ENCODE measurements at places on chromosomes 1 and 21.

- no peak for DNase-seq
These were observed 1.4 kb upstream of the PLEKHN1 start for GRCh38 chr1:964691-965525.

DNA sequence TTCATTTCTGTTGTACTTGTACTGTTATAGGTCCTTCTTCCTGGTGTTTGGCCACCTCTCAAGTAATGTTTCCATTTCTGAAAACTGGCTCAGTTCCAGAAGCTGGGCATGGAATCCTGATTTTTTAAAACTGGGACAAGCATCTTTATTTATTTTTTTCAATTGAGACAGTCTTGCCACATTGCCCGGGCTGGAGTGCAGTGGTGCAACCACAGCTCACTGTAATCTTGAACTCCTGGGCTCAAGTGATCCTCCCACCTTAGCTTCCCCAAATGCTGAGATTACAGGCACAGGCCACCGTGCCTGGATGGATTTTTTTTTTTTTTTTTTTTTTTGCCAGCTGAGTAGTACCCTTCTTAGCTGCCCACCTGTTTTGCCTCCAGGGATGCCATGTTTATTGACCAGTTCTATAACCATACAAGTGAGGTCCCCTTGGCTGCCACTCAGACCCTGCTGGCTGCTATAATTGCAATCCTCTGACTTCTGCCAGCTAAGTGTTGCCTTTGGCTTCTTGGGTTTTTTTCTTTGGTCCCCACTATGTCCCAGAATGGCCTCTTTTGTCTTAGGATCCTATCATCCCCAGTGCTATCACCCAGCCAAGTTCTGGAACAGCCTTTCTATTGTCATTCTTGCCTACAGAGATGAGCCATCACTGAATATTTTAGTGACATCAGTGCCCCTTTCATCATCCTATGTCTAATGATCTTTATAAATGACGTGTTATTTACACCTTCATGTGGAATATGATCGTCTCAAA, 3.9 kb upstream of the DIP2A start:
- no peak for DNase-seq

DNA sequence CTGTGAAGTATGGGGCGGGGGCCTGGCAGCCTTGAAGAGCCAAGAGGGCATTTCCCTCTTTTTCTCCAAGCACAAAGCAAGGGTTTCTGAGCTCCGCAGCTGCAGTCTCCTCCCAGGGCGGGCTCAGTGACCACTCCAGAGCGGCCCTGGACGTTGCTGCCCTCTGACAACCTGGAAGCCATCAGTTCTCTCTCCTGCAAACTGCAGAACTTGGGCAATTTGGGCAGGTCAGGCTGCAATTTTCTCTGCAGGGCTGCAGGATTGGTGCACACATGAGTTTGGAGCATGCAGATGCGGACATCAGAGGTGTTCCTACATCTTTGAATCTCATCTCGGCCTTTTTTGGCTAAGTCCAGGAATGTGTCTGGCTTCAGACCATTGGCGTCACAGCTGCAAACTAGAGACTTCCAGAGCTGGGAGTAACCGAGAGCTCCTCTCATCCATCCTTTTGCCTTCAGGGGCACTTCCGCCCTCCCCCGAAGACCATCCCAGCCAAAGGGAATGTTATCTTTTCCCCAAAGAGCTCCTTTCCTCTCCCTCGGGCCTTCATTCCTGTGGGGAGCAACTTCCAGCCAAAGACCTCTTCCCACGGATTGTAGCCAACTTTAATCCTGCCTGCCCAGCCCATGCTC, 139.6 kb upstream of the WNT4 start:
- no peak for DNase-seq

GRCh38 chr21:42560517-42561179, 47.0 kb downstream of the SLC37A1 start:
- no peak for DNase-seq

- no peak for DNase-seq
These were observed 33.1 kb downstream of the PTP4A2 start for GRCh38 chr1:31905093-31905509.

GRCh38 chr21:36237441-36237840, 80.8 kb downstream of the DOP1B start:
- no peak for DNase-seq

DNA sequence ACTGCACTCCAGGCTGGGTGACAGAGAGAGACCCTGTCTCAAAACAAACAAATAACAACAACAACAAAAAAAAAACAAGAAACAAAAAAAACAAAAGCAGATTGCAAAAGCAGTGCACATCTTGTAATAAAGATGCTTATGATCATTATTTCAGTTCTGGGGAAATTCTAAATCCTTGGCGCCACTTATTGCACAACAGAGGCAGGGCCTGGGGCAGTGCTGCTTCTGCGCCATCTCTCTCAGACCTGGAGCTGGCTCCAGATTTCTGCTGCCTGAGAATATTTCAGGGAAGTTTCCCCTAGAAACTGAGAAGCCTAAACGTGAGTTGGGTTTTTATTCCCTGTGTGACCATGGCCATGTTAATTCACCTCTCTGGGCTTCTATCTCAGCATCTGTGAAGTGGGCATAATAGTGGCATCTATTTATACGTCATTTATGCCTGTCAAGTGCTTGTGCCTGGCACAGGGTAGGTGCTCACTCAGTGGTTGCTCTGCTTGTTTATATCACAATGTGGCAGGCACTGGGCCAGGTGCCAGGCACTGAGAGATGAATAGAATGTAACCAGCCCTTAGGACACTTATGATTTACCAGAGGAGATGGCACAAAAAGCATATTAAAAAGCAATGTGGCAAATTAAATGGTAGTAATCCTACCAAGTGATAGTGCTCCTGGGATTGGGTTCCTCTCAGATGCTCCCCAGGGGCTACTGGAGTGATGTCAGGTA, 67.9 kb downstream of the MDM4 start:
- DNase-seq, result no peak

DNA sequence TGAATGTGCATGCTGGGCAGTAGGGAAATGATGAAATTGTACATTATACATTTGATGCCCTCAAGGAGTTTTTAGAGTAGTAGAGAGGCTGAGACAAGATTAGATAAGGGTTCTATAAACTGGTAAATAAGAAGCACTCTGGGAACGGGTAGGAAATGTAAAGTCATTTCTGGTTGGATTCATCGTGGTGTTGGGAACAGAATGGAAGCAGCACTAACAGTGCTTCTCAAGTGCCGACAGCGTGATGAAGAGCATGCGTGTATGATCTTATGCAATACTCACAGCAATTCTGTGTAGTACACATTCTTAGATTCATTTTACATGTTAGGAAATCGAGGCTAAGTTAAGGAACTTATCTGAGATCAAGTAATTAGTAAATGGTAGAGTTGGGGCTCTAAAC, 45.9 kb downstream of the GPR88 start:
- DNase-seq, result no peak

DNA sequence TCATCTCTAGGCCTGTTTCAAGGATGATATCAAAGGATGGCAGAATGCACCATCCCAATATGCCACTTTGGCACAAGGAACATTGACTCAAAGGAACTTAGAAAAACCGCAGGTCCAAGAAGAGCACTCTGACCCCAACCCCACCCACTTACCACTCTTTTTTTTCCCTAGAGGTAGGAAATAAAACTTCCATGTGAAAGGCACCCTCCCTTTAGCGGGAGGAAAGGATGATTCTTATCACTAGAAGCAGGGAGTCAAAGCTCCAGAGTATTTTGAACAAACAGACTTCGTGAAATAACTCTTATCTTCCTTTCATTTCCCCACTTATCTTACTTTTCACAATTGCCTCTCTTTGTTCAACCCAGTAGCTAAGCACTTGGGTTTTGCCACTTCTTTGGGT, 22.2 kb downstream of the PSMG1 start:
- DNase-seq, result no peak

GRCh38 chr1:220983877-220984635, 104.8 kb downstream of the HLX start:
- no peak for DNase-seq

GRCh38 chr1:14136152-14136763, 436.3 kb downstream of the PRDM2 start:
- no peak for DNase-seq

- no peak for DNase-seq
These were observed 35.9 kb upstream of the ZRANB2 start for GRCh38 chr1:71116729-71117128.

DNA sequence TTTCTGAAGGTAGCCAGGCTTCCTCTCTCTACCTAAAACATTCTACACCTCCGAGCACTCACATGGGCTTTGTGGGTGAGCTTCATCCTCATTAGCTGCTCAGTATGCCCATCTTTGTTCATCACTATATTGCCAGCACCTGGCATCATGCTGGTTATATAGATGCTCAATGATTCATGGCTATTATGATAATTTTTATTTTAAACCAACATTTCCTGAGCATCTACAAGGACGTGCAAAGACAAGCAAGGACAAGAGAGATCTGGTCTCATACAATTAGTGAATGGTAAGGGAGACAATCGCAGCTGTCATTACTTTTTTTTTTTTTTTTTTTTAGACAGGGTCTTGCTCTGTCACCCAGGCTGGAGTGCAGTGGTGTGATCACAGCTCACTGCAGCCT, 11.3 kb upstream of the QSOX1 start:
- DNase-seq, result no peak

DNA sequence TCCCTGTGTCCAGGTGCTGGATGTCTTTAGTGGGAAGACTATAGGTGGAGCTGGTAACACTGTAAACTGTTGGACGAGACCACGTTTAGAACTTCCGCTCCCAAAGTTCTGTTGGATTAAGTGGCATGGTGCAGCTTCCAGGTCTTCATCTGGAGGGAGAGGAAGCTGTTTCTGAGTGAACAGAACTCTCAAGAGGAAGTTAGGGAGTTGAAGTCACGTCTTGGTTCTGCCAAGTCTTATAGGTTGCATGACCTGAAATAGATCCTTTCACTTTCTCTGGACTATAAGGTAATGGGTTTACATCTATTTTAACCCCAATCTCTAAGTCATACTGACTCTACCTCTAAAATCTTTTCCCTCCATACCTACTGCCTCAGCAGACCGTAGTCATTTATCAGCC, 97.4 kb upstream of the TNR start:
- DNase-seq, result no peak

DNA sequence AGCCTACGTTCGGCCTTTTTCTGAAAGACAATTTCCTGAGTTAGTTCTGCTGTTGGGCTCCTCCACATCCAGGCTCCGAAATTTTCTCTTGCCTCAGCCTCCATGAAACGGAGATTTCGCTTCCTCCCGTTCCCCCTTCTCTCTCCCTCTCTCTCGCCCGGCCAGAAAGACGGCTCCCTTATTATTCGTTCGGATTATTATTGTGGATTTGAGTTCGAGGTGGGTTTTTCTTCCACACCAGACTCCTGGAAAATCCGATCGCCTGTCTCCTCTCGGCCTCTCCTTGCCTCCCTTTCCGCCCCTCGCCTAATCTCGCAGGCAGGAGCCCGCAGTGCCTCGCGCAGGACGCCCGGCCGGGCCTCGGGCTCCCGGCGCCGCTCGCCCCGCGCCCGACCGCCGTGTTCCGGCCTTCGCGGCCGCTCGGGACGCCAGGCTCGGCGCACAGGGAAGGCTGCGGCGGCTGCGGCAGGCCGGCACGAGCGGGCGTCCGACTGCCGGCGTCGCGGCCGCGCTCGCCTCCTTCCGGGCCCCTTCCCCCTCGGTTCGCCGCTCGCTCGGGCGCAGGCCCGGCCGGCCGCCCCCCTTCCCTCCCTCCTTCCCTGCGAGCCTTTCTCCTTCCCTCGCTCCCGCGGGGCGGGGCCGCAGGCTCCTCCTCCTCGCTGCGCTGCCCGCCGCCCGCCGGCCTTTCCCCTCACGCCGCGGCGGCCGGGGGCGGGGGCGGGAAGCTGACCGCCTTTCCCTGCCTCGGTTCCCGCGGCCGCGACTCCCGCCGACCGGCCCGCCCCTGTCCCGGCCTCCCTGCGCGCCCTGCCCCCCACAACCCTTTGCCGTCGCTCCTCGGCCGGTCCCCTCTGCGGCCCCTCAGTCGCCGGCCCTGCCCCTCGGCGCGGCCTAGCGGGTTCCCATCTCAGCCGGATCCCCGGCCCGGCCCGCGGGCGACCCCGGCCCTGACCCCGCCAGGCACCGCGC, at the start of gene ARHGEF11:
Gene ARHGEF11, minus strand, starts transcription at position 493 of the 969 bp plus-strand sequence. CDS start 1,412 bp downstream, outside the sequence.
- DNase-seq, result no peak

DNA sequence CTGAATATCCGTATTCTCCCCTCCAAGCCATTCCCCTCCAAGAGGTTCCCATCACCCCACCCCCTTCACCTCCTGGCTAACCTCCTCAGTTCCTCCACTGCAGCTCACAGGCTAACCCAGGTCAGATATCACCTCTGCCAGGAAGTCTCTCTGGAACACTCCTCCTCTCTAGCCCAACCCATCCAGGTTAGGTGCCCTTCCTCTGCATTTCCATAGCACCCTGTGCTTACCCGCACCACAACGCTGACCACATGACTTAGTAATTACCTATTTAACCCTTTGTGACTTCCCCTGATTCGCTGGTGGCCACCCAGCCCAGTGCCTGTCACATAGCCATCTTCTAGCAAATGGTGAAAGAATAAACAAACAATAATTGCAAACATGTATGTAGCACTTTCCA, 49.5 kb upstream of the IFFO2 start:
- no peak for DNase-seq

- no peak for DNase-seq
These were observed 663.7 kb downstream of the PTPRC start for GRCh38 chr1:199302554-199302953.

DNA sequence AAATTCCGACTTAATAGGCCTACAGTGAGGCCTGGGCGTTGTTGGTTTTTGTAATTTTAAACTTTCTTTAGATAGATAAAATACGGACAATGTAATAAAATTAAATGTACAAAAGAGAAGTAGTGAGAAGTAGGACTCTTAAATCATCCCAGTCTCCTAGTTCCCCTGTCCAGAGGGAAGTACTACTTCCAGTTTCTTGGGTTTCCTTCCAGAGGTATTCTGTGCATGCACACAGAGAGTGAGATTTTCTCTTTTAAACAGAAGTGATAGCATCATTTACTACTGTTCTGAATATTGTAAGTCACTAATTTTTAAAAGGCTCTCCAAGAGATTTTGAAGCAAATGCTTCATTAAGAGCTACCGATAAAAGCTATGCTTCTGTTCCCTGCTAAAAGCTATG, 7.2 kb upstream of the FNBP1L start:
- DNase-seq, result no peak

GRCh38 chr21:35219291-35219690, 170.2 kb upstream of the RUNX1 start:
- no peak for DNase-seq

DNA sequence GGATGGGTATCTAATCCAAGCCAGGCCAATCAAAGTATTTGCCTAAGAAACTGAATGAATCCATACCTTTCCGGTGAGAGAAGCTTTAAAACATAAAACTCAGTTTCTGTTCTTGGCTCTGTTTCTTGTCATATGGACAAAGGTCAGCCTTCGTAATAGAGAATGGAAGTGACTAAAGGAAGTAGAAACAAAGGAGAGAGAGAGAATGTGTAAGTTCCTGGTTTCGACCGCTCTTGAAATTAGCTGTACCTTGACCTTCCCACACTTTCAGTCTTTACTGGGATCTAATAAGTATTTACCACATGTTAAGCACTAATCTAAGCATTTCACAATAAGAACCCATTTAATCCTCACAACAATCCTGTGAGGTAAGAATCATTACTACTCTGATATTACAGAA, 19.6 kb upstream of the CLCA4 start:
- DNase-seq, result no peak

- DNase-seq, result no peak
These were observed 45.2 kb downstream of the ADAMTS1 start for GRCh38 chr21:26800001-26800400.

- DNase-seq, result no peak
These were observed 149.2 kb downstream of the CLIC6 start for GRCh38 chr21:34817821-34818661.

GRCh38 chr1:26961826-26962225, 1.6 kb upstream of the KDF1 start:
- DNase-seq, result no peak

Measured in CD4-positive, alpha-beta T cell treated with Interleukin-21 for 1 hour (primary cell).